ENCODE measurements at places on chromosomes 6 and 20.

DNA sequence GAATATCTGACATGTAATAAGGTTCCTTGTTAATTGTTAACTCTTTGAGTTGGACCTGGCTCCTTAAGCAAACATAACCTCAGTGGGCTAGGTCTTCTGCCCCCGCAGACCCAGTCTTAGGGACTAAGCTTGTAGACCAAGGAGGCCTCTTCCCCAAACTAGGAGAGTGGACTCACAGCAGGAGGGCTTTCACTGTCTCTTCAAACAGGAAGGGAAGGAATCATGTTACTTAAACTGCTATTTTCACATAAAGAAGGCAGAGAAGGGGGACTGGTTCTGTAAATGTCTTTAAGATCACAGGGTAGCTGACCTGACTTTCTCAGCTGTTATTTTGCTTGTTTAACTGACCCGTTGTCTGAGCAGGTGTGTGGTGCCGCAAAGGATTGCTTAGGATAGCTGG lies 34.9 kb upstream of the PRDM1 start:
- DNase-seq = no peak

GRCh38 chr6:37060195-37060559 lies 54.7 kb downstream of the FGD2 start:
- DNase-seq = no peak

DNA sequence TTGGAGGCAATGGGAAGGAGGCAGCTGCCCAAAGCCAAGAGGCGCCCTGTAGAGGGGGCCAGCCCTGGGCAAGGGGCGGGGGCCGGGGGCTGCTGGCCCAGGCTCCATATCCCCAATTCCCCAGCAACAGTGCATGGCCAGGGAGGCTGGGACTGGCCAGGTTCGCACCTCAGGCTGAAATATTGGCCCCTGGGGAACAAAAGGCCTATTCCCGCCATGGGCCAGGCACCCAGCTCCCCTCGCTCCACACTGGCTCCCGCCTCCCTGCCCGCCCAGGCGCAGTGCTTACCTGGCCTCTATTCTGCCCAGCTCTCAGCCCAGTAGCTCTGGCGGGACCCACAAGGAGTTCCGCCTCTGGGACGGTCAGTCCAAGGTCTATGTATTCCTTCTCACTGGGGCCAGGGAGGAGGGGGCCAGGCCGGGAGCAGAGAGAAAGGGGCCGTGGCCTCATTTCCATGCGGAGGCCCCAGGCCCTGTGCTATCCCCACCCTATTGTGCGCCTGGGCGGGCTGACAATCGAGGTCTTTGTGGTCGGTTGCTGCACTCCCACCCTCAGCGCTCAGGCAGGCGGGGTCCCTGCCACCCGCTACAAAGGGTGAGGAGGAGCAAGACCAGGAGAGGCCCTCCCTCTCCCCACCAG lies 42.3 kb downstream of the YTHDF1 start:
- no peak for DNase-seq

DNA sequence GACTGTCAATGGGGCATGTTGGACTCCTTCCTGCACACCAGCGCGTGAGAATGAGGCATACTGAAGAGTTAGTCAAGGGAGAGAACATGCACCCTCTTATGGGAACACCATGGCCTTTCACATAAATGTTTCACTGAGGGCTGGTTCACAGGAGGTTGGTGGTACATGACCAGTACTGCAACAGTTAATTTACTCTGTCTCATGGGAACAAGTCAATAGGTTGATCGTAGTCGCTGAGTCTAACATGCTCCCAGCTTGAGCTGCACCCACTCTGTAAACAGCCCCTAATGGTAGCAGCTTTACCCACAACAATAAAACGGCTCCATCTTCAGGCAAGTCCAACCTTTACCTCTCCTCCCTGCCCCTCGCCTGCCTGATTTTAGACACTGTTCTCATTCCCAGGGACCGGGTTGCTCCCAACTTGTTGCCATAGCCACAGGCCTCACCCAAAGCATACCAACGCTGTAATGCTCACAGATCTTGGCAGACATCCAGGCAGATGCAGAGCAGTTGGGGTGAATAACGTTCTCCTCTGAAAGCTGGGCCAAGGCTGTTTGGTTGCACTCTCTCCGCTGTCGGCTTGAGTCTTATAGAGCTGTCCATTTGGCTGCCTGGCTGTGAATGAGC lies 111.3 kb downstream of the LY86 start:
- DNase-seq = peak; percentile 63

- DNase-seq = no peak
These were observed 10.6 kb downstream of the TAB2 start for GRCh38 chr6:149328083-149328482.

- no peak for DNase-seq
These were observed 113.7 kb upstream of the BCLAF1 start for GRCh38 chr6:136403110-136403980.

DNA sequence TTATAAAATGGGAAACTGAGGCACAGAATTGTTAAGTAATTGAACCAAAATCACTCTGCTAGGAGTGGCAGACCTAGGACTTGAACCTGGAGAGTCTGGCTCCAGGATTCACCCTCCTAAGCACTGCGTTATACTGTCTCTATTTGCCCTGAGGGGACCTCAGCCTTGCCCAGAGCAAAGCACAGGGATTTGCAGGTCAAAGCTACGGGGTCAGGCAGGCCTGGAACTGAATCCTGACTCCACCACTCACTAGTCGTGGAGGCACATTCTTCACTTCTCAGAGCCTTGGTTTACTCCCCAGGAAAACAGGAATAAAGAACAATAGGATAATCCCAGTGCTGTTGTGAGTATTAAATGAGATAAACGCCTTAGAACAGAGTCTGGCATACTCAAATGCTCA lies 19.4 kb downstream of the KCNK15 start:
- no peak for DNase-seq

DNA sequence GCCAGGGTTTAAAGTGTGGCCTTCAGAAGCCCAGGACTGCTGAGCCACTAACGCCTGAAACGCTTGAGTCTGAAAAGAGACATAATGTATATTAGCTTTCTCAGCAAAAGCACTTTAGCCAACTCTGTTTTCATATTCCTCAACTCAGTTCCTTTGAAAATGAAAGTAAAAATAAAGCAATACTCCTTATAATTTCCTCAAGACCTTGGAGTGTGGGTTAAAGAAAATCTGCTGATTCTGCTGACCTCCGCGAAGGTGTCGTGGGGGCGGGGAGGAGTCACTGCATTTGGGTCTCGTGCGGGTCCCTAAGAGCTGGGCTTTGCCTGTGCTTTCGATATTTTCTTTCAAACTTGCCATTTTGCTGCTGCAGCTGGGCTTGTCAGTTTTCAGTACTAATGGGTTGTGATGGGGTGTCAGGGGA lies 142.2 kb upstream of the ARID1B start:
- DNase-seq = no peak

DNA sequence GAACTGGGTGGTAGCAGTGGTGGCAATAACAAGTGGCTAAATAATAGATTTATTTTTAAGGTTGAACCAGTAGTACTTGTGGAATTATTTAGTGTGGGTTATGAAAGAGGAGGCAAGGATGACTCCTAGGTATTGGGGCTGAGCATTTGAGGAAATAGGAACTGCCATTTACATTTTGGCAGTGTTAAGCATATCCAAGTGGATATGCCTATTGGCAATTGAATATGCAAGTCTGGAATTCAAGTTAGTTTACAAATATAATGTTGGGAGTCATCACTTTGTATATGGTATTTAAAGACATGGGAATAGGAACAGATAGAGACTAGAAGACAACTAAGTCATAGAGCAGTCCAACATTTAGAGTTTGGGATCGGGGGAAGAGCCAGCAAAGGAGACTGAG lies 25.9 kb downstream of the PEX3 start:
- no peak for DNase-seq

DNA sequence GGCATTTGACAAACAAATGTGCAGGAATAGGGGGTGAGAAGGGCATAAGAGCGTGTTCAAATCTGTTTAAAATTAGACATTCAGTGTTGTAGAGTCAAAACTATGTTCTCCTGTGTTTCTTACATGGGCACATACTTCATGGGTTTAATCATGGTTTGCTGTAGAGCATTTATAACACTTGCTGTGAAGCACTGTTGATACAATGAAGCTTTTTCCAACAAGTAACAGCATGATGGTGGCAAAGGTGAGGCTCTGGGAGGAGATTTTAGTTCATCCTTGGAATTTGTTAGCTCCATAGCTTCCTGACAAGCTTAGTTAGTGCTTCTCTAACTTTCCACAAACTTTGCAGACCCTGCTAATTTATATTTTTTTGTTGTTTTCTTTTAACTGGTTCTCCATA lies 900.7 kb downstream of the TFAP2A start:
- DNase-seq = no peak

- DNase-seq = no peak
These were observed 268.4 kb upstream of the IRAK1BP1 start for GRCh38 chr6:78598966-78599365.

- no peak for DNase-seq
These were observed 6.5 kb downstream of the GFOD1 start for GRCh38 chr6:13480631-13481501.

DNA sequence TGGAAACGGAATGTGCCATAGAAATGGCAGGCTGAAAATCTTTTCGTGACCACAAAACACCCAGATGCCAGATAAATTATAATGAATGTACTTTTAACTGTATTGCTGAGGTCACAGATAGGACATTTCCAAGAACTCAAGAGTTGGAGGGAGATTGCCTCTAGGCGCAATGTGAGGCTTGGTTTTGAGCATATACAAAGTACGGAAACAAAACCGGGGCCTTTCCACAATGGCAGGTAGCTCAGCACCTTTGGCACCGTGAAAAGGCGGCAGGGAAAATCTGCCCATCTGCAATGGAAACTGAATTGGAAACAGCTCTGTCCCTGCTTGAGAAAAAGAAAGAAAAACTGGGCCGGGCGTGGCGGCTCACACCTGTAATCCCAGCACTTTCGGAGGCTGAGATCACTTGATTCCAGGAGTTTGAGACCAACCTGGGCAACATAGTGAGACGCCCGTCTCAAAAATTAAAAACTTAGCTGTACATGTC lies 10.5 kb upstream of the C20orf144 start:
- no peak for DNase-seq

GRCh38 chr6:157966589-157966977 lies 15.1 kb upstream of the SYNJ2 start:
- DNase-seq = no peak

DNA sequence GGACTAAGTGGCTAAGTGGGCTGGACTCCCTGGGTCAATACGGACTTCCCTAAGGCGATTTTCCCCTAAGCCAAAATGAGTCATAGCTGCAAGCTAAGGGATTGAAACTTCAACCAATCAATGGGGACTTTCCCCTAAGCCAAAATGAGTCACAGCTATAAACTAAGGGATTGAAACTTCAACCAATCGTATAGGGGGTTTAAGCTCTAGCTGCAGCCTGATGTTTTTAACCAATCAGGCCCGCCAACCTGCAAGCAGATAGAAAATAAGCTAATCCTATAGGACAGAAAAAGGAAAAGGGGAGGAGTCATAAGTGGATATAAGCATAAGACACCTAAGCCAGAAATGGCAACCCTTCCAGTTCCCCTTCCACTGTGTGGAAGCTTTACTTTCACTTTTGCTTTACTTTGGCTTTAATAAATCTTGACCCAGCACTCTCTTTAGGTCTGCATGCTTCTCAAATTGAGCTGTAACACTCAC lies 655.0 kb upstream of the HS3ST5 start:
- no peak for DNase-seq

- no peak for DNase-seq
These were observed 6.8 kb upstream of the POU3F2 start for GRCh38 chr6:98827295-98828159.

DNA sequence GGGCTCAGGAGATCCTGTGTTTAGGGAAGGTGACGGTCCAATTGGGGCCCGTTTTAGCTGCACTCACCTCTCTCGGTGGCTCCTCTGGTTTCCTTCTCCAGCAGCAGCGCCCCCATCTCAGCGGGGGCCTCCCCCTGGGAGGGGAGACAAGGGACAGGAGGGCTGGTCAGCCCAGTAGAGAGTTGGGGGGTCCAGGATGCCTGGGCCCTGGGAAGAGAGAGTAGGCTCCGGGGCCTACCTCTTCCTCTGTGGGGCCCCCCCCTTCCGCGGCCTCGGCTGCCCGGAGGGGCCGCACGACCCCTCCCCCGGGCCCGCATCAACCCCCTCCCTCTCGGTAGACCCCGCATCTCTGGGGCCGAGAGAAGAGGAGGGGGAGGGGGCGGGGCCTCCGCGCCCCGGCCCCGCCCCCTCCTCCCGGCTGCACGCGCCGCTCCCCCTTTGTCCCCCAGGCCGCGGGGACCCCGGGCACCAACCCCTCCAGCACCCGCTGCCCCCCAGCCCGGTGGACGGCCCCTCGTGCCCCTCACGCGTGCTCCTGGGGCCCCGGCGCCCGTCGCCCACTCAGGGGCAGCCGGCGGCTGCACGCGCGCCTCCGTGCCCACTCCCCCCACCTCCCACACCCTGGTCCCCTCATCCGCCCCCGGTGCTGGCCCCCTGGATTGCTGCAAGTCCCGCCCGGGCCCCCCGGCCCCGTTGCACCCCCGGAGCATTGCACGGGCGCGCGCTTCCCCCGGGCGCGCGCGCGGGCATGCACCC lies 464 bp downstream of the EHMT2 start:
- DNase-seq = no peak

Measured in left ventricle myocardium inferior (tissue), 1 donor.